Stimulated activated CD8-positive, alpha-beta memory T cell treated with anti-CD3 and anti-CD28 coated beads, Interleukin-7, amount 100 ng/mL, for 1 hour (primary cell): ENCODE measurements at places on chromosomes 7 and 10.

DNA sequence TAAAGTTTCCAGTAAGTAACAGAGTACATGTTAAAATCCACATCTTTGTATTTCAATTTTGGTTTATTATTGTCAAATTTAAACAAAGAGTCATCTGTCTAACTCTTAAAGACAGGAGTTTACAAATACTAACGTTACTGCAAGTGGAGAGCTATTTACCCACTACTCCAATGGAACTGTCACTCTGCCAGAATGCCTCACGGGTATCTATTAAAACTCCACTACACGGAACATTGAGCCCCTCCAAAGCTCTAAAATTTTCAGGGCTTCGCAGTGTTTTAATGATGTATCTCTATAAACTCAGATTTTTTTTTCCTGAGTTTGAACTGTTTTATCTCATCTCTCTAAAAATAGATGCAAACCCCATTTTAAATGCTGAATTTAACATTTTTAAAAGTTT is 388.7 kb upstream of the SEMA3A start:
- no peak for DNase-seq

DNA sequence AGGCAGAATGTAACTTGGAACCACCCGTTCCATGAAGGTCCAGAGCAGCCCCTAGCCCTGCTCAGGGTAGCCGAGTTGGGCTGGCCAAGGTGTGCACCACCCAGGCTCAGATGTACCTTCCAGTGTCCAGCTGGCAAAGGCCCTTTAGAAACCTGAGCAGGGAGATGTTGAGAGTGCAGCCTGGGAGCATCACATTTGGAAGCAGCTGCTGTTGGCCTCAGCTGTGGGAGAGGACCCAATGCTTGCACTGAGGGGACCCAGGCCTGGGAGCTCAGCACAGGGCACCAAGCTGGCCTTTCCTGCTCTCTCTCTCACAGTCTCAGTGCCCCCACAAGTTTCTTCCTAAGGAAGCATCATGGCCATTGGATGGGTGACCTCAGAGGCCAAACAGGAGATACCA is 33.5 kb downstream of the ANXA8 start:
- DNase-seq = no peak

- no peak for DNase-seq
These were observed 55.9 kb downstream of the ATXN7L1 start for GRCh38 chr7:105820363-105821066.

- no peak for DNase-seq
These were observed 242.3 kb upstream of the DKK1 start for GRCh38 chr10:52071814-52072213.

GRCh38 chr7:18552943-18553604 is 57.5 kb downstream of the HDAC9 start:
- no peak for DNase-seq

GRCh38 chr10:92066386-92066785 is 142.8 kb downstream of the BTAF1 start:
- no peak for DNase-seq

GRCh38 chr7:5450549-5451327 is 27.1 kb upstream of the TNRC18 start:
- DNase-seq = no peak

GRCh38 chr10:28291881-28292297 is 11.0 kb downstream of the MPP7 start:
- DNase-seq = no peak

GRCh38 chr10:49598986-49599385 is 11.1 kb upstream of the SLC18A3 start:
- DNase-seq = no peak

- DNase-seq = no peak
These were observed 180.0 kb upstream of the SH2B2 start for GRCh38 chr7:102106625-102107024.

DNA sequence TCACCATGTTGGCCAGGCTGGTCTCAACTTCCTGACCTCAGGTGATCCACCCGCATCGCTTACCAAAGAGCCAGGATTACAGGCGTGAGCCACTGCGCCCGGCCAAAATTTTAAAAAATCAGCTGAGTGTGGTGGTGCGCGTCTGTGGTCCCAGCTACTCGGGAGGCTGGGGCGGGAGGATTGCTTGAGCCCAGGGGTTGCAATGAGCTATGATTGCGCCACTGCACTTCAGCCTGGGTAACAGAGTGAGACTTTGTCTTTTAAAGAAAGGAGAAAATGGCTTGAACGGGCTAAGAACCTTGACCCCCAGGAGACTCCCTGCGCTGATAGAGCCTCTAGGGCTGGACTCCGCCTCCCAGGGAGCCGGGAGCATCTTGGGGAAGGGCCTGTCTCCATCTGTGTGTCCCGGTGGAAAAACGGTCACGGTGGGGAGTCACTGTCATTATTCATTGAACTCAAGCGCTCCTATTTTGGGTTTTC is 760 bp upstream of the KCTD7 start:
- DNase-seq = no peak

- no peak for DNase-seq
These were observed 354.5 kb downstream of the TFEC start for GRCh38 chr7:115676080-115676479.

- no peak for DNase-seq
These were observed 16.0 kb upstream of the DNTT start for GRCh38 chr10:96288151-96288621.

DNA sequence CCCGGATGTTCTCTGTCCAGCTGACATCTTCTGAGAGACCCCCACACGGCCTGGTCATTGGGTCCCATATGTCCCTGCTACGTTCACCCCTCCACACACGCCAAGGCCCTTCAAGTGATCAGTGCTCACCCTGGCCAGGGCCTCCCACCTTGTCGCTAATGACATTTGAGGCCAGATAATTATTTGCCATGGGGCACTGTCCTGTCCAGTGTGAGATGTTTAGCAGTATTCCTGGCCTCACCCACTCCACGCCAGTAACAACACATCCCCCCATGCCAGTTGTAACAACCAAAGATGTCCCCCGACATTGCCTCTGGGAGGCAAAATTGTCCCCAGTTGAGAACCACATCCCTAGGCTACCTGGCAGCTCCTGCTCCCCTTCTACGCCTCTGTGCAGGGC is 49.9 kb upstream of the NANOS1 start:
- no peak for DNase-seq

GRCh38 chr7:89607792-89608191 is 546.5 kb upstream of the STEAP1 start:
- no peak for DNase-seq

DNA sequence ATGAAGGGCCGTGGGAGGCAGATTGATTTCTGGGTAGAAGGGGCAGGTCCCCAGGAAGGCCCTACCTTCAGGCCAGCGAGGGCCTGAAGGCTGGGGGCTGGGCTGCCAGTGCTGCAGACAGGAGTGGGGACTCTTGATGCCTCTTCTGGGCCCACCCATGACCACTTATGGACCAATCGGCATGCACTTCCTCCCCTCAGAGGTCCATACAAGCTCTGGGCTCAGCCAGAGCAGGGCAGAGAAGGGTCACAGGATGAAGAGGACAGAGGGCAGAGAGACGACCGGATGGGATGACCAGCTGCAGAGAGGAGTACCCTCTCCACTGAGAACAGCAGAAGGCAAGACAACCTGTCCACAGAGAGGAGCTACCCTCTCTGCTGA is 120.1 kb downstream of the DYNC2I1 start:
- no peak for DNase-seq

- no peak for DNase-seq
These were observed 1.8 kb downstream of the ADARB2 start for GRCh38 chr10:1735562-1735961.

- DNase-seq = no peak
These were observed 89.7 kb downstream of the BMPR1A start for GRCh38 chr10:86846088-86846487.

DNA sequence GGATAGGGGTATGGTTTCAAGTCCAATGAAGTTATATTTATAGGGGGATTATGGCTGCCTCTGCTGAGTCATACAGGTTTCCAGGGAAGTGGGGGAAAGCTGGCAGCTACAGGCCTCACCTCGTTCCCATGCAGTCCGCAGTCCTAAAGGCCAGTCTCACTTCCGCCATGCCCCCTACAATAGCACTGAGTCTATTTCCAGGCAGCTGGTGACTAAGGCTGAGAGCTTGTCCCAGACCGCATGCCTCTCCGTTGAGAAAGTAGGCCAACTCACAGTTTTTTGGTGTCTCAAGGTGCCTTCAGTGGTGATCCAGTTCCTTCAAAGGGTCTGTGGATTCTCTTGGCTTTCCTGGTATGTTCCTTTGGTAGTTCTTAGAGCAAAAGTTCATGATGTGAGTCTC is 203.9 kb upstream of the GLI3 start:
- DNase-seq = no peak

GRCh38 chr7:36977878-36978277 is 253.6 kb upstream of the AOAH start:
- DNase-seq = no peak

GRCh38 chr10:93061594-93062513 is 1.3 kb downstream of the CYP26C1 start:
- no peak for DNase-seq

GRCh38 chr10:27607591-27607990 is 103.5 kb downstream of the RAB18 start:
- DNase-seq = no peak

- no peak for DNase-seq
These were observed 25.1 kb upstream of the LIMK1 start for GRCh38 chr7:74058486-74058885.

- DNase-seq = no peak
These were observed 40.4 kb upstream of the CDCA7L start for GRCh38 chr7:21986096-21986495.

GRCh38 chr7:40008223-40008815 is 58.3 kb downstream of the CDK13 start:
- DNase-seq = no peak

DNA sequence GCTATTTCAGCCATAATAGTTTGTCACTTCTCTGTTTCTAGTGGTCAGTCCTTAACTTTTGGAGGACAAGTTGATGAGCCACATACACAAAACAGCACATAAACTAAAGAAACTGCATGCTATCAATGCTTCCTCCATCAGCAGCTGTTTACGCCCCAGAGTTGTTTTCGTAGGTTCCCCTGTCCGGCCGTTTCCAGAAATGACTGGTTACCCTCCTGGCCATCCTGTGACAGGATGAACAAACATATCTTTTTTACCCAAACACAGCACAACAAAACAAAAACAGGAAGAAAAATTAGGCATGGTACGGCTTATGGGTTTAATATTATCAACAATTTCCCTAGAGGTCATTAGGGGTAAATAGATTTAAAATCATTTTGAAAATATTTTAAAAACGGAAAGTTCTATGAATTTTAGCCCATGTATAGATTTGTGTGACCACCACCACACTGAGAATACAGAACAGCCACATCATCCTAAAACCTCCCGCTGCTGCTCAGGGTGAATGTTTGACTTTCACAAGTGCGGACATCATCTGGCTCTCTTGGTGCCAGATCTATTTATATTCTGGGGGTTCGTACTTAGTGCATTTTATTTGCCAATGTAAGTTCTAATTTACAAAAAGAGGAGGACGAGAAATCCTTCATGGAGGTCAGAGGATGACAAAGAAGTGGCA is 74.8 kb downstream of the HIPK2 start:
- no peak for DNase-seq

DNA sequence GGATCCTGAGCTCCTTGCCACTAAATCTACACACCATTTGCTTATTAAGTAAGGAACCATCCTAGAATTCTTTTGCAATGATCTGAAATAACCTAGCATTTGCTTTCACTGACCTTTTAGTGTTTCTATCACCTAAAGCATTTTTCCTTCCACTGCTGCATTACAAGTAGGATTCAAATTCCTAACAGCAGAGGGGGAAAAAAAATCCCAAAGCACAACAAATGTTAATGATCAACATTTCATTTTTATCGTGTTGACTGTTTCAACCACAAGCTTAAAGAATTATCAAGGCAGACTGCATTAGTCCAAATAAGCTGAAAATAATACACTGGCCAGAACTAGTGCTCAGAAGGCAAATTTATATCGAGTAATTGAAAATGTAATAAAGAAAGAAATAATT is 174.7 kb upstream of the TCF7L2 start:
- DNase-seq = no peak

DNA sequence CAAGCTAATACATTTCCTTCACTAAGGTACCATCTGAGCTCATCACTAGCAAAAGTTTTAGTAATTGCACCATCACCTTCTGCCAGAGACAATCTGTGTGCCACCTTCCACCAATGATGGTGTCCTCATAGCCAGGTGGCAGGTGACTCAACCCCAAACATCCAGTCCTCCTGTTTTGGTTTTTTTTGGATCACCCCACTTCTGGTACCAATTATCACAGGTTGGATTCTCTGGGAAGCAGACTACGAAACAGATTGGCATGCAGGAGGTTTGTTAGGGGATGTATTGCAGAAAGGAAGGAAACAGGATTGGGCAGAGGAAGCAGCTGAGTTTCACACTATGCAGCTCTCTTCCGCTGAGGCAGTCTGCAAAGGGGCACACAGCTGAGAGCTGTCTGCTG is 4.5 kb upstream of the TACC2 start:
- no peak for DNase-seq

DNA sequence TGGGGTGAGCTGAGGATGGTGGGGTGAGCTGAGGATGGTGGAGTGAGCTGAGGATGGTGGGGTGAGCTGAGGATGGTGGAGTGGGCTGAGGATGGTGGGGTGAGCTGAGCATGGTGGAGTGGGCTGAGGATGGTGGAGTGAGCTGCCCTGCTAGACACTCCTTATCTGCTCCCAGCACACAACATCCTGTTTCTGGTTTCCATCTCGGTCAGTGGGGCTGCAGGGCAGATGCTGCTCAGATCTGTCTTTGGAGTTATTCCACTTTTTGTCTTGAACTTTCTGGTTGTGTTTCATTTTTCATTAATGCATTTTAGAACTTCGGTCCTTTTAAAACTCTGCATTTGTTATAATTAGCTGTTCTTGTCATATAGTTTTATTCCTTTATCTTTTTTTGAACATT is 67.9 kb upstream of the ANTXRL start:
- no peak for DNase-seq

DNA sequence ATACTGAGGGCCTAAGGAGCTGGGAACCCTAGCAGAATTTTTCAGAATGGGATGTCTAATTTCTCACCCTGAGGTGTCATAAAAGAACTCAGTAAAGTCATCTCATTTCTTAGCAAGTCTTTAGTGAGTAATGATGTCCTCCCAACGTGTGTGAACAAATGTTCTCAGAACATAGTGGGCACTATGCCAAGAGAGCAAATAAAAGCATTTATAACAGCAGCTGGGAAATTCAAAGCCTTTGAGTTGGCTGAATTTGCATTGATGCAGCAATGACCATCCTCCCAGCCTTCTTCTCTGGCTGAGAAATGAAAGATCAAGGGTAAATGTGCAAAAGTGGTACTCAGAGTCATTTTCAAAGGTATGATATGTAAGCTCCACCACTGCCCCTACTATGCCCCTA is 109.4 kb downstream of the FAM107B start:
- DNase-seq = no peak

DNA sequence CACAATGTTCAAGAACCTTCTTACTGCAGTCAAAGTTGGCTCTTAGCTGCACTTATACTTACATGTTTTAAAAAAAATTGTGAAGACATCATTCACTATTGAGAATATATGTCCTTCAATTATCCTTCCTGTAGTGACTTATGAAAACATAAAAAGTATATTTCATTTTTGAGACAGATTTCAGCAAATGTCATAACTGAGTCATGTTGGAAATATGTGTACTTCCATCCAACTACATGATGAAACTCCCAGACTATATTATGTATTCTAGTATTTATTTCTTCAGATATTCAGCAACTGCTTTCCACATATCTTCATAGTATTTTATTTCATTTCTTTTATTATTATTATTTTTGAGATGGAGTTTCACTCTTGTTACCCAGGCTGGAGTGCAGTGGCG is 160.2 kb downstream of the ARHGAP12 start:
- no peak for DNase-seq

GRCh38 chr7:12540850-12541249 is 29.7 kb upstream of the SCIN start:
- DNase-seq = no peak

GRCh38 chr7:114856625-114857024 is 65.3 kb upstream of the MDFIC start:
- DNase-seq = no peak
